Activated CD4-positive, alpha-beta T cell treated with anti-CD3 and anti-CD28 coated beads, Interleukin-2, amount 10 ng/mL, durations not matched to agents 24 days and 14 days (primary cell): ENCODE measurements at places on chromosomes 13 and 19. TPM values are rescaled to one million over a fixed set of nuclear protein-coding genes. Genes with fewer than 3 reads are reported as not detected.

DNA sequence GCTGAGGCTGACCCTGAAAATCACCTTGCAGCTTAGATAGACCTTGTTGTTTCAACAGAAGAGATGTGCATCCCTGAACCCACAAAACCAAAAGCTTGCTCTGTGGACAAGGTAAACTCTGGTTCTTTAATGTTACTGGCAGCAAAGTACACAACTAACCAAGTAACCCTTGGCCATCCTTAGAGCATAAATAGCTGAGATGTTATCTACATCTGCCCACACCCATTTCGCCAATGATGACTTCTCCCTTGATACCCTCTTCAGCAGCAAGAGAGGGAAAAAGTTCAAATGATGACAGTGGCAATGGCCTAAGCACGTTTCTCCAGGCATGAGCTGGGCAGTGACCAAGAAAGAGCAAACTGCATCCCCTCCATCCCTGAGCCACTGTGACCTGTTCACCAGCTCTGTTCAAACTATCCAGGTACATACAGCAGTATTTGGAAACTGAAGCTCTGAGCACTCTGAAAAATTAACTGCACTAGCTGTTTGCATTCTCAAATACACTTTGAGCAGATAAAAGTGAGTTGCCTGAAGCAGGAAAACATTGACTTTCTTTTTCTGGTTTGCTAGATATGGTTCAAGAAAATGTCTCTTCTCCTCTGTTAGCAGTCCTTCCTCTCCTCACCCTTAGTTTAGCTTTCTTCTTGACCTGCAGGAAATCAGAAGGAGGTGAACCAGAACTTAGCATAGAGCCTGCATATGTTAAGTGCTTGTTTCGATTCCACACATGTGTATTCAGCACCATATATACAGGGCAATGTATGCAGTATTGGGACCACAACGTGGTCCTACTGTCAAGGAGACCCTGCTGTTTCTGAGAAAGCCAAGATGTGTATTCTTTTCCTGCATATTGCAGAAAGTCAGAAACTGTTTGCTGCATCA, 231.7 kb downstream of the FOXO1 start:
- H3K4me1 ChIP-seq: peaks cover 48% of the 10 kb centered on the region
- no peaks in the 10 kb centered on the region for H3K36me3 ChIP-seq
- peak; percentile 57 for DNase-seq
- no peak overlapping the region for H3K4me3 ChIP-seq
- H3K27ac ChIP-seq: no peak overlapping the region

GRCh38 chr13:94713561-94714182, 1.3 kb upstream of the SOX21 start:
- peaks cover 8% of the 10 kb centered on the region for H3K4me1 ChIP-seq
- peaks cover 3% of the 10 kb centered on the region for H3K36me3 ChIP-seq
- peak overlapping the region; percentile 20 for H3K27ac ChIP-seq

DNA sequence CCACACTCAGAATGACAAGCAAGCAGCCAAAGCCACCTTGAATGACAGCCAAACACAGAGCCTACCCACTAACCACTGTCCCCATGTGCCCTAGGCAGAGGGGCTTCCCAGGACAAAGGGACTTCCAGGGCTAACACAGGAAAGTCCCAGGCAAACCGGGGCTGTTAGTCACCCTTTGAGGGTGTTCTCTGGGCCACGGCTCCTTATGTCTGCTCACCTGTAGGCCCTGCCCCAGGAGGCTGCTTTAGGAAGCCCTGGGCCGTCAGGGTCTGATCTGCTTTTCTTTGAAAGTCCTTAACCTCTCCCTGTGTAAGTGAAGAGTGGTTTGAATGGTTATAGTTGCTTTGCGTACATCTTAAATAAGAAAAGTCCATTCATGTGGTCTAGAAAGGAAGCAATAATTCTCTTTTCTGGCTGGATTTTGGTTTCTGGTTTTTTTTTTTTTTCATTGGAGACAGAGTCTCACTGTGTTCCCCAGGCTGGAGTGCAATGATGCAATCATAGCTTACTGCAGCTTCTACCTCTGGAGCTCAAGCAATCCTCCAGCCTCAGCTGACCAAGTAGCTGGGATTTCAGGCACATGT, 161.4 kb downstream of the EFNB2 start:
- H3K4me1 ChIP-seq: no peaks in the 10 kb centered on the region
- H3K36me3 ChIP-seq: no peaks in the 10 kb centered on the region

DNA sequence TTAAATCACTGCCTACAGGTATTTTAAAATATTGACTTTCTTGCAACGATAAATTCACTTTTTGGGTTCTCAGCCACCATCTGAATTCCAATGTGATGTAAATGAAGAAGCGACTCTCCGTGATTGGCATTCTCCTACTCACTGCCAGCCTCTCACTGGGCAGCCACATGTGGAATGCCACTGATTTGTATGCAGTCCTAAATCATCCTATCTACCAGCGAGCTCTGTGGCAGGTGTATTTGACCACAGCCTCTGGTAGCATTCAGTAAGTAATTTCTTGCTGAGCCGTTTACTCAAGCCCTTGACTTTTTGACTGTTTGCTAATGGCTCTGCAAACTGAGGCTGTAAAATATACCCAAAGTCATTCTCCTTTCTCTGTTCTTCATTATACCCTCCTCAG, 559.0 kb upstream of the SLC10A2 start:
- H3K4me1 ChIP-seq: no peaks in the 10 kb centered on the region
- no peak overlapping the region for H3K4me3 ChIP-seq

GRCh38 chr13:95547531-95548167, 4.9 kb upstream of the CLDN10 start:
- H3K27me3 ChIP-seq: peaks cover 37% of the 10 kb centered on the region
- no peaks in the 10 kb centered on the region for H3K4me1 ChIP-seq
- no peak for DNase-seq
- no peak overlapping the region for H3K4me3 ChIP-seq

DNA sequence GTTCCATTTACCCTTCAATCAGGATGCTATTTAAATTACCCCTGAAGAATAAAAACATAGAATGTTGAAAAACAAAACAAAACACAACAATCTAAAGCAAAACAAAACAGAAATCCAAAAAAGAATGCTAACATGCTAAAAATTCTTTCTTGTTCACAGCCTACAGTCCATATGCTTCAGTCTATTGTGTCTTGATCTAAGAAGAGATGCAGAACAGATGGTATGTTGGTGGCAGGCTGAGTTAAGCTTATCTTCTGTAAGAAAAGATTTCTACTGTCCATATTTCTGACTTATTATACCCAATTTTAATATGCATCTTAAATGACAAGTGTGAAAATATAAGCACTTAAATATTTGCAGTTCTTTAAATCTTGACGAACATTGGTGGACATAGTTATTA, 356.1 kb upstream of the SLITRK1 start:
- no peaks in the 10 kb centered on the region for H3K27me3 ChIP-seq
- H3K27ac ChIP-seq: no peak overlapping the region
- H3K4me3 ChIP-seq: no peak overlapping the region
- H3K4me1 ChIP-seq: no peaks in the 10 kb centered on the region
- no peaks in the 10 kb centered on the region for H3K36me3 ChIP-seq
- no peak for DNase-seq

DNA sequence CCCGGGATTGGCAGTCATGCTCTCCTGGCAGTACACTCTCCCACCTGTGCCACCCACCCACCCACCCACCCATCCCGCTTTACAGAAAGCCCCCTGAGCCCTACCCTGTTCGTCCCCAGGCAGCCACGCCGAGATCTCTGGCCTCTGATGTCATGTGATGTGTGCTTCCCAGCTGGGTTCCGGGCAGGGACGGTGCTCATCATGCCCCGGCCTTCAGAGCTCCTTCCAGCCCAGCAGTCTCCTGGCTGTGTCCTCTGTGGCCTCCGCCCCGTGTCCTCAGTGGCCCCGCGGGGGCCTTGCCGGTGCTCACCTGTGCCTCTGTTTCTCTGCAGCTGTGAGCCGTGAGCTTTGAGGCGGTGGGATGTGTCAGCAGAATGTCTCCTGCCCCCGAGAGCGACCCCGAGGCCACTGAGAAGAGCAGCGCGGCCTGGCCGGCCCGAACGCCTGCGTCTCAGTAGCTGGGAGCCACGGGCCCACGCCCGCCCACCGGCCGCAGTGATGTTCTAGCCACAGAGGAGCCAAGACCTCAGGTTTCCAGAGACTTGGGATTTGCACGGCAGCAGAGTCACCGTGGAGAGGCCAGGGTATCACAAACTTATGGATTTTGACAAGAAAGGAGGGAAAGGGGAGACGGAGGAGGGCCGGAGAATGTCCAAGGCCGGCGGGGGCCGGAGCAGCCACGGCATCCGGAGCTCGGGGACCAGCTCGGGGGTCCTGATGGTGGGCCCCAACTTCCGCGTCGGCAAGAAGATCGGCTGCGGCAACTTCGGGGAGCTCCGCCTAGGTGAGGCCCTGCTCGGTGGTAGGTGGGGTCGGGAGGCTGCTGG, 28.4 kb downstream of the CSNK1G2 start:
- H3K27ac ChIP-seq: no peak overlapping the region
- H3K4me3 ChIP-seq: no peak overlapping the region
- H3K4me1 ChIP-seq: peaks cover 13% of the 10 kb centered on the region
- no peak for DNase-seq
- no peaks in the 10 kb centered on the region for H3K27me3 ChIP-seq

Gene DCT
- total RNA-seq: 0.05 TPM in 1 of 2 replicates, not detected in the other

Gene ZIC2
- total RNA-seq: 0.07 TPM in 1 of 2 replicates, not detected in the other

GRCh38 chr19:28422046-28422445, 790.9 kb downstream of the UQCRFS1 start:
- H3K27me3 ChIP-seq: no peaks in the 10 kb centered on the region
- DNase-seq: no peak
- H3K4me3 ChIP-seq: no peak overlapping the region
- H3K36me3 ChIP-seq: no peaks in the 10 kb centered on the region
- H3K4me1 ChIP-seq: peaks cover 15% of the 10 kb centered on the region
- no peak overlapping the region for H3K27ac ChIP-seq

Gene RASGRP4
- 2.1 and 2.2 TPM in 2 replicates for total RNA-seq

- H3K27me3 ChIP-seq: no peaks in the 10 kb centered on the region
- peak overlapping the region; percentile 82 for H3K4me3 ChIP-seq
- peaks cover 8% of the 10 kb centered on the region for H3K4me1 ChIP-seq
- H3K27ac ChIP-seq: peak overlapping the region; percentile 35
- peaks cover 6% of the 10 kb centered on the region for H3K36me3 ChIP-seq
- DNase-seq: peak; percentile 88
Observed at GRCh38 chr19:2016041-2016807, 710 bp upstream of the BTBD2 start.

GRCh38 chr19:30446850-30447552, 74.8 kb downstream of the ZNF536 start:
- H3K27ac ChIP-seq: no peak overlapping the region
- peaks cover 2% of the 10 kb centered on the region for H3K27me3 ChIP-seq
- H3K36me3 ChIP-seq: no peaks in the 10 kb centered on the region
- no peak for DNase-seq
- H3K4me3 ChIP-seq: no peak overlapping the region

Gene EID2B
- total RNA-seq: 3.4 and 3.6 TPM in 2 replicates

- no peak for DNase-seq
- peaks cover 13% of the 10 kb centered on the region for H3K36me3 ChIP-seq
- no peak overlapping the region for H3K4me3 ChIP-seq
- H3K27ac ChIP-seq: no peak overlapping the region
- no peaks in the 10 kb centered on the region for H3K27me3 ChIP-seq
Observed at GRCh38 chr19:36136964-36137686, 2.7 kb upstream of the CAPNS1 start.

- H3K27me3 ChIP-seq: no peaks in the 10 kb centered on the region
- no peaks in the 10 kb centered on the region for H3K4me1 ChIP-seq
- no peak for DNase-seq
- no peak overlapping the region for H3K4me3 ChIP-seq
Observed at GRCh38 chr13:73782450-73783449, 351.5 kb downstream of the KLF12 start.

DNA sequence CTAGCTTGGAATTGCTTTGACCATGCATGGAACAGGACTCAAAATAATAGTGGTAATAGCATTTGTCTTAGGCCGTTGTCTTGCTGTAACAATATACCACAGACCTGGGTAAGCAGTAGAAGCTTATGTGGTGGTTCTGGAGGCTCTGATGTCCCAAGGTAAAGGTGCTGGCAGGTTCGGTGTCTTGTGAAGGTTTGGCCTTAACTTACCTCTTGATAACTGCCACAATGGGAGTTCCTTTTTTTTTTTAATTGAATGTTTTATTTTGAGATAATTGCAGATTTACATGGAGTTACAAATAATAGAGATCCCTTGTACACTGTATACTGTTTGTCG, 5.8 kb downstream of the RPL21 start:
- no peak overlapping the region for H3K4me3 ChIP-seq
- H3K27ac ChIP-seq: no peak overlapping the region
- DNase-seq: no peak
